ENCODE measurements at places on chromosomes 11 and 22.

- no peak for DNase-seq
Observed at GRCh38 chr22:40107851-40108378, 69.8 kb upstream of the TNRC6B start.

- no peak for DNase-seq
Observed at GRCh38 chr11:58691675-58692074, 40.1 kb downstream of the GLYAT start.

GRCh38 chr11:58830673-58831301 is 13.7 kb downstream of the GLYATL2 start:
- no peak for DNase-seq

GRCh38 chr11:35335226-35335625 is 84.1 kb downstream of the SLC1A2 start:
- DNase-seq: no peak

- peak; percentile 43 for DNase-seq
Observed at GRCh38 chr11:121595717-121596161, 143.0 kb upstream of the SORL1-AS1 start.

DNA sequence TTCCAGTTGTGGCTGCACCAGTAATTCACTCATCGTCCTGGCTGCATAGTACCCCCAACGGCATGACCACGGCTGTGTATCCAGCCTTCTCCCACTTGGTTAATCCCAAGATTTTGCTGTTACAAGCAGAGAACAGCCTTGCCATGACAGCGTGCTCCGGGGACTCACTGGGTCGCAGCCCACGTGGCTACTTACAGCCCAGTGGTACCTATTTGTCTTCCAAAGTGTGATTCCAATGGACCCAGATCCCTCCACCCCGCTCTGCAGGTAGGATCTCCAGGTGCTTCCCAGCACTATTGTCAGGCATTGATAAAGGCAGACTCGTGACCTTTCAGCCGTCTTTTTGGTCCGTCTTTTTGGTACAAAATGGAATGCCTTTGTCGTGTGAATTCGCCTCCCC is 119.0 kb upstream of the FGF3 start:
- DNase-seq: no peak

DNA sequence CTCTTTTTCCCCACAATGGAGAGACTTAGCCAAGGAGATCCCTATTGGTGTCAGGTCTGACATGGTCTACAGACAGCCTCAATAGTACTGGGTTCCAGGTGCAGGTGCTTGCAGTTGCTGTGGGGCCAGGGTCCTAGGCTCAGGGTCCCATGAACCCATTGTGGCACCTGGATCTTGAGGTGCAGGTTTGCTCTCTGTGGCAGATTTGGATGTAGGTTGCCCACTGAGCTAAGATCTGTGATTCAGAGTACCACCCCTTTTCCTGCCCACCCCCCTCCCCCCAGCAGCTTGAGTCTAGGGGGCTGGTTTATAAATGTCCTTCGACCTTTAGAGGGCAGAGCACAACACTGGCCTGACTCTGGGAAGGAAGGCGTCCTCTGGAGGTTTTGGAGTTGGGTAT is 147.0 kb downstream of the APIP start:
- no peak for DNase-seq

Measured in ascending aorta (tissue), 2 donors.